ENCODE measurements at places on chromosomes 1 and 21.

- H3K36me3 ChIP-seq = no peaks in the 10 kb centered on the region
- H3K4me3 ChIP-seq = no peak overlapping the region
- DNase-seq = no peak
These were observed 11.4 kb downstream of the FLG2 start for GRCh38 chr1:152348447-152348846.

DNA sequence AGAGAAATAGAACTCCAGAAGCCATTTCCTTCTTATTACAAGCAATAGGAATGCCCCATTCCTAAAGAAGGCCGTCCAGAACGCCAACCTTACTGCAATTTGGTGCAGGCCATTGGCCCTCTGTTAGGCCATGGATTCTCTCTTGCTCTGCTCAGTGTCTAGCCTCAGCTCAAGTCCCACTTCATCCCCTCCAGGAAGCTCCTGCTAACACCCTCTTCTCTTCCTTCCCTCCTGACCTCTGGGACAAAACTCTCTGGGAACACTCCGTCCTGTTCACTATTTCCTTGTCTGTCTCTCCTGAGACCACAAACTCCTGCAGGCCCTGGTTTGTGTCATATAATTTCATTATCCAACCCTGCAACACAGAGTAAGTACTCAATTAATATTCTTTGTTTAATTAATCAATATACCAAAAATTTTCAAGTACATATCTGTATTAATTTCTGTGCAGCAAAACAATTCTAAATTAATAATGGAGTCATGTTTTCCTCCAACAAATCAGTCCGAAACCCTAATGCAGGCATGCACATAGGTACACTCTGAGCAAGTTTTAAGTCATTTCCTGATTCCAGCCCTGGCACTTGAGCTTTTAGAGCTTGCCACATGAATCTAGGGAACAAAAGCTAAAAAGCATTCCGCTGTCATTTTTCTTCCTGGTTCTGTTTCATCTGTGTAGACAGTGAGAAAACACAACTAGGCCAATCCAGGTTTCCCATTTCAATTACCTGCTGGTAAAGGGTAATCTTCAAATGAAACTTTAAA, 245.3 kb downstream of the SETD4 start:
- no peaks in the 10 kb centered on the region for H3K27me3 ChIP-seq
- DNase-seq = no peak

- peak overlapping the region; percentile 100 for H3K27ac ChIP-seq
- peak overlapping the region; percentile 85 for H3K4me3 ChIP-seq
- no peaks in the 10 kb centered on the region for H3K27me3 ChIP-seq
- H3K36me3 ChIP-seq = no peaks in the 10 kb centered on the region
- peaks cover 15% of the 10 kb centered on the region for H3K4me1 ChIP-seq
These were observed 1.2 kb upstream of the CAMTA1 start for GRCh38 chr1:6783936-6784559.

- no peaks in the 10 kb centered on the region for H3K27me3 ChIP-seq
- DNase-seq = no peak
- H3K36me3 ChIP-seq = no peaks in the 10 kb centered on the region
These were observed 15.5 kb downstream of the MAP3K7CL start for GRCh38 chr21:29145852-29146453.

- H3K4me3 ChIP-seq = no peak overlapping the region
- no peaks in the 10 kb centered on the region for H3K27me3 ChIP-seq
- H3K36me3 ChIP-seq = no peaks in the 10 kb centered on the region
- no peaks in the 10 kb centered on the region for H3K4me1 ChIP-seq
These were observed 137.1 kb downstream of the ETS2 start for GRCh38 chr21:38942748-38943211.

GRCh38 chr1:9717193-9718005, 65.9 kb downstream of the PIK3CD start:
- H3K27me3 ChIP-seq = no peaks in the 10 kb centered on the region
- H3K27ac ChIP-seq = peak overlapping the region; percentile 76
- DNase-seq = peak; percentile 70
- H3K36me3 ChIP-seq = peaks cover 12% of the 10 kb centered on the region
- H3K4me3 ChIP-seq = peak overlapping the region; percentile 36

GRCh38 chr1:66168948-66169671, 364.8 kb upstream of the SGIP1 start:
- H3K4me1 ChIP-seq = no peaks in the 10 kb centered on the region
- no peaks in the 10 kb centered on the region for H3K27me3 ChIP-seq
- H3K4me3 ChIP-seq = no peak overlapping the region
- H3K27ac ChIP-seq = no peak overlapping the region
- no peaks in the 10 kb centered on the region for H3K36me3 ChIP-seq
- DNase-seq = no peak

DNA sequence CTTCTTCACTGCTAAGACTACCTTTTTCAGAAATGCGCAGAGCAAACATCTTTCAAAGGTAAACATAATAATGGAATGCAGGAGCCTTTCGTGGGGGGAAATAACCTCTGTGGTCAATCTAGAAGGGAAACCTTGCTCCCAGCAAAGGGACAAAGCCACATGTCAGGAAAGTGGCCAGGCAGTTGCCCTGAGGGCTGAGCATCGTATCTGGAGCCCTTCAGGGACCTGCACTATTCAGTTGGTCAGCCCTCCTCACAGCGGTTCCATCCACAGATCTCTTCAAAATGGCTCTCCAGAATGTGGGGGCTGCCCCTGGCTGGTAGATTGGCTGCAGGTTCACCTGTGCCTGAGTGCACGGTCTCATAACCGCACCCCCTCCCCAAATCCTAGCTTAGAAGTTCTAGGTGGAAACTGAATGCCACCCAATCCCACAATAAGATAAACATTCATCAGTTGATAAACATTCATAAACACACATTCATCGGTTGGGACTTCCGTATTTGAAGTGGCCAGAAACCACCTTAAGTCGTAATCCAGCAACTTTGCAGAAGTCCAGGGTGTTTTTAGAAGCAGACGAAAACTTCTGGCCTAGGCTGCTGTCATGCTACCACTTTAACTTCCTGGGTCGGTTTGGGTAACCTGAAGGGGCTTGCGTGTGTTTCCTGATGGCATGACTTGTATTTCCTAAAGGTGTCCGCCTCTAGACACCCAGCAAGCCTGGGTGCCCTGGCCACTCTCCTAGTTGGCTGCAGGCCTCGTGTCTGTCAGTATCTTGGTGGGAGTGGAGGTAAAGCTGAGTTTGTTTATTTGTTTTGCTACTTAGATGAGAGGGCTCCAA, 50.5 kb downstream of the RASSF5 start:
- no peaks in the 10 kb centered on the region for H3K27me3 ChIP-seq
- DNase-seq = no peak
- H3K27ac ChIP-seq = peak overlapping the region; percentile 85

DNA sequence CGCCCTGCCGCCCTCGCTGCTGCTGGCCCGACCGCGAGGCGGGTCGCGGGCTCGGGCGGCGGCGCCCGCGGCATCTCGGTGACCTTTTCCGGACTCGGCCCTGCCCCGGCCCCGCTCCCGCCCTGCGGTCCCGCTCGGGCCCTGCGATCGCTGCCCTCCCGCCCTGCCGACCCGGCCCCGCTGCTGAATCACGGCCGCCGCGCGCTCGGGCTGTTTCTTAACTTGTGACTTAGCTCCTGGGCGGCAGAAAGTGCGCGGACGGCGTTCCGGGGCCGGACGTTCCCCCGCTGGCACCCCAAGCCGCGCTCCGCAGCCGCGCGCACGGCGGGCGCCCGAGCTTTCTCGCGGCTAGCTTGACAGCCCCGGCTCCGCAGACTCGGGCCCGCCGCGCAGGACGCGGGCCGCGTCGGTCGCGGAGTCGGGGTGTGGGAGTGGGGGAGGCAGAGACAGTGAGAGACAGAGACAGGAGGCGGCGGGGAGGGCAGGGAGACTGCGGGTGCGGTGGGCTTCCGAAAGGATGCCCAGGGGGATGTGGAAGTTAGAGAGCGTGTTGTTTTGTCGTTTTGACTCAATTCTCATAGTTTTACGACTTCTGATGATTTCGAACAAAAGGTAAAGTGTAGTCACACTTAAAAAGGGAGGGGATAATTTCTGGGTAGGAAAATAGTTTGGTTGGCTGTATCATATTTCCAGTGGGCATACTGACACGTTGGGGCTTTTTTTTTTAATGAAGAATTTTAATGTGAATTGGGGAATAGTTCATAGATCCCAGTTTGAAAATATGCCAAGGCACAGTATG, 49.8 kb downstream of the PRDM2 start:
- peak overlapping the region; percentile 69 for H3K4me3 ChIP-seq
- peaks cover 12% of the 10 kb centered on the region for H3K36me3 ChIP-seq
- peak overlapping the region; percentile 98 for H3K27ac ChIP-seq

DNA sequence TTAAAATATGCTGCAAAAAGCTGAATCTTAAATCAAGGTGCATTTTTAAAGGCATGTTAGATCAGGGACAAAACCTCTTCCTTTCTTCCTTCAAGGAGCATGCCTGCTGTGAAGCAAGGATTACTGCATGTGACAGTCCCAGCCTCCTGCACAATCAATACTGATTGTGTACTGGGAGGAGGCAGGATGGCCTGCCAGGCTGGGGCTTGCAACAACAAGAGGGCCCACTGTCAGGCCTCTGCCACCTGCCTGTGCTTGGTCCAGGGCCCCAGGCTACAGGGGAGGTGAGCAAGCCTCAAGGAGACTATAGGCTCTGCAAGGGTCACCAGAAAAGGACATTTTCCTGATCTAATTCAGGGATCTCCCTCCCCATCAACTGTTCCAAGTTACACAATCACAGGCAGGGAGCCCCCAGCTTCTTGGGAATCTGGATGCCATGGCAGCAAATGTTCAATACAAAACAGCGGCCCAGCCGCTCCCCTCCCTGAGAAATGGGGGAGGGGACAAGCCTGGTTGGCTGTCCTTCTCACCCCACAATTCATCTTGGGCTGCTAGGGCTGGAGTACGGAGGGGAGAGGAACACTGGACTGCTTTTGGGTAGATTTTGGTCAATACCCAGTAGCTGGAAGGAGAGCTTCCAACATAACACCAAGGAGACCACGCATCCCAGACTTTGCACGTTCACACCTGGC, 76.7 kb downstream of the SSBP3 start:
- peak overlapping the region; percentile 82 for H3K27ac ChIP-seq
- H3K27me3 ChIP-seq = no peaks in the 10 kb centered on the region
- no peak overlapping the region for H3K4me3 ChIP-seq
- H3K36me3 ChIP-seq = no peaks in the 10 kb centered on the region
- DNase-seq = no peak
- H3K4me1 ChIP-seq = peaks cover 51% of the 10 kb centered on the region

DNA sequence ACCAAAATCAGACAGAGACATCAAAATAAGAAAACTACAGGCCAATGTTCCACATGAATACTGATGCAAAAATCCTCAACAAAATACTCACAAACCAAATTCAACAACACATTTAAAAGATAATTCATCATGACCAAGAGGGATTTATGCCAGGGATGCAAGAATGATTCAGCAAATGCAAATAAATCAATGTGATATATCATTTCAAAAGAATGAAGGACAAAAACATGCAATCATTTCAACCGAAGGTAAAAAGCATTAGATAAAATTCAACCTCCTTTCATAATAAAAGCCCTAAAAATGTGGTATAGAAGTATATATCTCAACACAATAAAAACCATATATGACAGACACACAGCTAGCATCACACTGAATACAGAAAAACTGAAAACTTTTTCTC, 81.5 kb upstream of the LYPLAL1 start:
- DNase-seq = no peak
- H3K4me3 ChIP-seq = no peak overlapping the region
- no peaks in the 10 kb centered on the region for H3K4me1 ChIP-seq
- H3K27ac ChIP-seq = no peak overlapping the region

GRCh38 chr1:10613861-10614260, 139.1 kb downstream of the PEX14 start:
- no peak for DNase-seq
- H3K36me3 ChIP-seq = no peaks in the 10 kb centered on the region
- H3K27ac ChIP-seq = no peak overlapping the region
- no peaks in the 10 kb centered on the region for H3K27me3 ChIP-seq
- no peak overlapping the region for H3K4me3 ChIP-seq

DNA sequence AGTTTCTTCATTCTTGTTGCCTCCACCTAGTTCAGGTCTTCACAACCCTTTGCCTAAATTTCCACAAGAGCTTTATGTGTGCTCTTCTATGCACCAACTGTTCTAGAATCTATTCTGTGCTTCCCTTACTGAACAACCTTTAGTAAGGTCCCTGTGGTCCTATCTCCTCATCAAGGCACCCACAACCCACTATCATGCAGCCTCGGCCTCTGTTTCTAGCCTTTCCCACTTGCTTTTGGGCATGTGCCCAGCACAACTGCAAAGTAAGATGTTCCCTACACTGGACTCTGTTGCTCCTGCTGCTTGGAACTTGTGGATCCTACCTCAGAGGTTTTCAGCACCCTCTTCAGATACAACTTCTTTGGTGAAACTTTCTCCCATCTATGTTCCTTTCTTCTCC, 2.4 kb upstream of the IER5 start:
- H3K36me3 ChIP-seq = no peaks in the 10 kb centered on the region
- DNase-seq = no peak
- H3K4me1 ChIP-seq = peaks cover 7% of the 10 kb centered on the region
- H3K27ac ChIP-seq = no peak overlapping the region
- H3K4me3 ChIP-seq = no peak overlapping the region

DNA sequence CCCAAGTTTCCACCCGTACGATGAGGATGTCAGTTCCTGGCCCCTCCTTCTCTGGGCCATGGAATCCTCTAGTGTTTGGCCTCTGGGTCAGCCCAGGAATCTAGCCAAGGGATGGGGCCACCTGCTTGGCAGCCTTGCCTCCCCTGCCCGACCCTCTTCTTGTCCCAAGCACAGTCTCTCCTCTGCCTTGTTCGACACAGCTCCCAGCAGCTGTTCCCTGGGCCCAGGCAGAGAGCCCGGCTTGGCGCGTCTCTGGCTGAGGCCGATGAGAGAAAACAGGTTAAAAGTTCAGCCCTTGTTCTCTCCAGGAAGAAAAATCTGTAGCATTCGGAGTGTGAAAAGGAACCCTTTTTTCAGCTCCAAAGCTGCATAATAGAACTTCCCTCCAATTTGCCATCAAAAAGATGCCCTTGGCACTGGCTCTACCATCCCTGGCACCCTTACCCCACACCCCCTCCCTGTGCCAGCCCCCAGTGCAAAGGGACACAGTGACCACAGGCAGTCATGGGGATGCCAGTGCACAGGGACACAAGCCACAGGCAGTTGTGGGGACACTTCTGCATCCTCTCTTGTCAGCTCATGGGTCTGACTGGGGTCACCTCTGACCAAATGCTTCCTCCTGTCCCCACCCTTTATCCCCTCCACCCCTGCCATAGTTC, 68.4 kb downstream of the EPHB2 start:
- H3K4me1 ChIP-seq = peaks cover 2% of the 10 kb centered on the region
- H3K27ac ChIP-seq = no peak overlapping the region
- DNase-seq = no peak
- H3K27me3 ChIP-seq = peaks cover 81% of the 10 kb centered on the region

DNA sequence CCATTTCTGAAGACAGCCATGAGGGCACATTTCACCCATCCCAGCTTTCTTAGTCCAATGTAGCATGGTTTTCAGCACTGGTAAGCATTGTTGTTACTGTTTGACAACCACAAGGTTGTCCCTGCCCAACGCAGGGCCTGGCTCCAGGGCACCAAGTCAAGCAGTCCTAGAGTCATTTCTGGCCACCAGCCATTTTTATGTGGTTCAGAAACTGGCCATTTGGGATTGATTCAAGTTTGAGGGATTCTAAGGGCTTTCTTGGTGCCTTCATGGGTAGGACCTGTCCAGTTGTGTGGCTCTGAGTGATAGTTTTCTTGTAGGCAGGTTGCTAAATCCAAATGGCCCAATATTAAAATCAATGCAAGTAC, 535.4 kb upstream of the USP24 start:
- H3K27ac ChIP-seq = no peak overlapping the region
- no peak for DNase-seq
- H3K36me3 ChIP-seq = no peaks in the 10 kb centered on the region
- H3K4me3 ChIP-seq = no peak overlapping the region

Data from esophagus squamous epithelium (tissue), 5 donors.